ENCODE measurements at places on chromosomes 11 and 22.
A peak's percentile ranks its signal among the peaks of the same experiment; 100 is the strongest.

DNA sequence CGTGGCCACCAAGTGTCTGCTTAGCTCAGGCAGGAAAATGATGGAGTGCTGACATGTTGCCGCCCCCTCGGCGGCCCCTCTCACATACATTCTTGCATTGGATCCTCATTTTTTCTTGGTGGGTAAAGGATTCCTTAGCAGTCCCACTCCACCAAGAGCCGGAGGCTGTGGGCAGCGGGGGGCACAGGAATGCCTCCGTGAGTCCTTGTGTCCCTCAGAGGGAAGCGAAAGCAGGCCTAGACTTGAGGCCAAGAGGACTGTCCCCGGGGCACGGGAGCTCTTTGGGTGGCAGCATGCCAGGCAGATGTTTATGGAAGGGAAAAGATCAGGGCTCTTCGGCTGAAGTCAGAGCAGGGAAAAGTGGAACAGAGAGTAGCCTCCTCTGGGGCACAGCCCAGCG lies 21.6 kb downstream of the LRFN4 start:
- DNase-seq: no peak

- DNase-seq: peak; percentile 76
Measured at GRCh38 chr22:20393705-20394476, at the start of gene ZNF74. TSS of gene ZNF74 (plus strand) at chr22:20394151. CDS start at chr22:20394629, 478 bp downstream.

GRCh38 chr22:23246982-23247766 lies 66.9 kb downstream of the BCR start:
- DNase-seq: no peak

GRCh38 chr11:30587269-30587812 lies 1.2 kb upstream of the MPPED2 start:
- no peak for DNase-seq

DNA sequence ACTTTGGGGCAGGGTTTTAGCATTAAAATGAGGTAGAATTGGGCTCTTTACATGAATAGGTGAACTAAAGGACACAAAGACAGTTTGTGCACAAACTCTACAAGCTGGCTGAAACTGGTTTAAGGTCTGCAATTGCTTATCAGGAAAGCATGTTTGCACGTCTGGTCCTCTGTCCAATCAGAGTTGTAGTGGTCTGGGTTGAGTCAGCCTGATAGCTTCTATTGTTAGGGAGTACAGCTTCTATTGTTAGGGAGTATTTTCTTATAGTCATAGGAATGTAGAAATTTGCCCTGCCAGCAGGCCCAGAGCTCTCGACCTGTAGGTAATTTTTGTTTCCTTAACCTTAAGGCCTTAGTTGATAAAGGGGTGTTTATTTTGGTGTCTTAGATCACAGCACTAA lies 1422.4 kb downstream of the LRRC4C start:
- DNase-seq: no peak

DNA sequence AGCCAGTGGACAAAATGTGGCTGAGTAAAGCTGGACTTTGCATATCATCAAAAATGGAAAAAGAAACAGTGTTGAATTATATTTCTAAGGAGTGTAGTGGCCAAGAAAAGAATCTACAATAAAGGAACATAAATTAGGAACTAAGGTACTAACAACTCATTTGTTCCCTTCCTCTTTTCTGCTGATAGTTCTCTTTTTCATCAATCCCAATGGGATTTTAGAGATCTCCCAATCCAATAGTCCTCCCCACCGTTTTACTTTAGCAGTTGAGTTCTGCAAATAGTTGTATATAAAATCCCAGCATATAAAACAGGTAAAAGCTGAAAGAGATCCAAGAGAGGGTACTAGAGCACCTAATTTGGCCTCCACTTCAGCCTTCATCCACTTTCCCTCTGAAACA lies 2.0 kb downstream of the PRCP start:
- no peak for DNase-seq

GRCh38 chr11:14041040-14041439 lies 78.5 kb downstream of the SPON1 start:
- no peak for DNase-seq

- DNase-seq: no peak
Measured at GRCh38 chr11:7251836-7252682, at the start of gene SYT9. TSS of gene SYT9 (plus strand) at chr11:7251904. CDS start at chr11:7252187, 283 bp downstream.

- no peak for DNase-seq
Measured at GRCh38 chr22:22884888-22885840, 2.5 kb upstream of the IGLL5 start.

GRCh38 chr11:108825381-108825780 lies 160.5 kb downstream of the DDX10 start:
- no peak for DNase-seq

DNA sequence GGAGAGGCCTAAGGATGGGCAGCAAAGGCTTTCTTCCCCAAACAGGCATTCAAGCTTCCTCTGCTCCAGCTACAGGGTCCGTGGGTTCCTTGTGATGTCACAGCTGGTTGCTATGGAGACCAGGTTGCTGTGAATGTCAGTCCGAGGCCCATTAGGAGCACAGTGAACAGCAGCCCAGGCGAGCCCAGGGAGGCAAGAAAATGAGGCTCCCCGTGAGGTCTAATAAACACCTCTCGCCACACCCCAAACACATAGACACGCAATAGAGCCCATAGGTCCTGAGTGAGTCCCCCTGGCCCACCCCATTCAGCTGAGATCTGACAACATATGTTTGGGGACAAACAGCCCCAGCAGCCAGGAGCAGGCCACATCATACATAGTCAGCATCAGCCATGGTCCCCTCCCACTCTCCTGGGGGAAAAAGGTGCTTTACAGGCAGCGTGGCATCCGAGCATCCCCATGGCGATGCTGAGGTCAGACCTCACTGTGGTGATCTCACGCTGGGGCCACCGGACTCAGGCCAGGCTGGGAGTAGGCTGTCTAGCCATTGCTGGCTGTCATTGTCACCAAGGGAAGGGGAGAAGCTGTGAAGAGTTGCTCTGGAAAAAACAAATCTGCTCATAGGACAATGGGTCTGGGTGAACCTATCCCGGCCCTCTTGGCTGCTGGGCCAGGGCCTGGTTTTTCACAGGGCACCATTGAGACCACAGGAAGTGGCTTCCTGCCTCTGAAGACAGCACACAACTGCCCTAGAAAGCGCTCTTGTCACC lies 23.1 kb upstream of the TP53I11 start:
- DNase-seq: no peak

- DNase-seq: no peak
Measured at GRCh38 chr22:27866135-27867084, 52.6 kb downstream of the PITPNB start.

DNA sequence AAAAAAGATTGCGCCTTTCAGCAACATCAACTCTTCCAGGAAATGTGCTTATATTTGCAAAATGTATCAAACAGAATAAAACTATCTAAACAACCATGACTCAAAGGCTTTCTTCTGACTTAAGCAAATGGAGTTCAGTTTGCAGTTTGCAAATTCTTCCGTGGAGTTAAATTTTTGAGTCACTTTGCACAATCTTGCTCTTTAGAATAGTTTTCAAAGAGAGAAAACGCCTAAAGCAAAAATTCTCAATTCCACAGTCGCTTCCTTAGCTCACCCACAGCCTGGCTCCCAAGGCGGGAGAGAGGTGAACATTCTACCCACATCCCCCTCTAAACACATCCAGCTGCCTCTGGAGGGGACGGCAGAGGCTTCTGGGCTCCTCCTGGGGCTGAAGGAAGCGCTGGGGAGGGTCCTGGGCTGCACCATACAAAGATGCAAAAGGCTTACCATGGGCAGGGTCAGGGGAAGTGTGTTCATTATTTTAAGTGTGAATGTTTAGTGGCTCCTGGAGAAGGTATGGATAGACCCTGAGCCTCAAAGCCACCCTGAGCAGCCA lies 1487.3 kb downstream of the TBC1D22A start:
- DNase-seq: no peak

DNA sequence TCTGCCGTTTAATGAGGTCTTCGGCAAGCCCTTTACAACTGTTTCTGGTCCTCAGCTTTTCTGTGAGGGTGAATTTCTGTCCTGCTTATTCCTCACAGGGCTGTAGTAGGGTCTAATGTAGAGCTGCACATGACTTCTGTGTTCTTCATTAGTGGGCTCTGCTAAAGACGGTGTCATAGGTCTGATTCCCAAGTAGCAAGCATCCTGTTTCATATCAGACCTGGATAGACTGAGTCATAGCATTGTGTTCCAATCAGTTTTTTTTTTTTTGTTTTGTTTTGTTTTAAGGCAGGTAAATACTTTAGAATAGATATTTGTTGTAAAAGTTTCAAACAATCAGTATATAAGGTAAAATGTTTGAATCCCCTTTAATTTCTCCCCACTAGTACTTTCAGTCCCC lies 35.4 kb downstream of the BIRC2 start:
- no peak for DNase-seq

DNA sequence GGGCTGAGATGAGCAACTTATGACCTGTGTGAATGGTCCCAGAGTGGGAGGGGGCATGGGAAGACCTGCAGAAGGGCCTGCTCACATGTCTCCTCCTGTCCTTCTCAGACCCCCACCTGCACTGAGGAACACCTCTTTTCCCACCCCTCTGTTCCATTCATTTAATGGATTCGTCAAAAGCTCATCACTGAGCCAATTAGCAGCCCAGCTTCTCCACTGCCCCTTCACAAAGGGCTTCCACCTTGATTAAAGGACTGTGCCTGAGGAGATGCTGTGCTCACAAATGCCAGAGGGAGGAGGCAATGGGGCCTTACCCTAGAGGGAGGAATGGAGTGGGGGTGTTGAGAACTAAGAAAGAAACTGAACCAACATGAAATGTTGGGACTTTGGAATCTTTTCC lies 14.0 kb upstream of the CDON start:
- DNase-seq: no peak

DNA sequence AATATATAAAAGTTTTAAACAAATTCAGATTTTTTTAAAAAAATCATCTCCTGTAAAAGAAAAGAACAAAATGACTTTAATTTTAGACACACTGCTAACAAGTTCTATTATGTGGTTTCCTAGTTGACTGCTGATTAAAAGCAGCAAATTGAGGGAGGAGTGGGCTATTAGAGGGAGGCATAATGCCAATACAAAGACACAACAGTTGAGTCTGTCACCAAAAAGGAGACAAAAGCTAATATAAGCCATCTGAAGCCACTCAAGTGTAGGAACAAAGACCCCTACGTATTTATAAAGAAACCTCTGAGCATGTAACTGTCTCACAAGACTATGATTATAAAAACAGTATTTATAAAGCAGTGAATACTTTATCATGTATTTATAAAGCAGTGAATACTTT lies 28.6 kb downstream of the TMEM123 start:
- DNase-seq: no peak

DNA sequence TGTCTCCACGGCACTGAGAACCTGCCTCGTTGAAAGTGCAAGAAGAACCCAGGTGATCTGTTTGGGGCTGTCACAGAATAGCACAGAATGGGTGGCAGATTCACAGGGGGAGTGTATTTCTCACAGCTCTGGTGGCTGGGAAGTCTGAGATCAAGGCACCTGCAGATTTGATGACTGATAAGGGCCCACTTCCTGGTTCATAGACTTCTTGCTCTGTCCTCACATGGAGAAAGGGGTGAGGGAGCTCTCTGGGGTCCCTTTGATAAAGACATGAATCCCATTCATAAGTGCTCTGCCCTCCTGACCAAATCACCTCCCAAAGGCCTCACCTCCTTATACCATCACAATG lies 198.5 kb upstream of the SORL1-AS1 start:
- DNase-seq: no peak

- no peak for DNase-seq
Measured at GRCh38 chr22:50583294-50583861, 729 bp upstream of the CHKB start.

DNA sequence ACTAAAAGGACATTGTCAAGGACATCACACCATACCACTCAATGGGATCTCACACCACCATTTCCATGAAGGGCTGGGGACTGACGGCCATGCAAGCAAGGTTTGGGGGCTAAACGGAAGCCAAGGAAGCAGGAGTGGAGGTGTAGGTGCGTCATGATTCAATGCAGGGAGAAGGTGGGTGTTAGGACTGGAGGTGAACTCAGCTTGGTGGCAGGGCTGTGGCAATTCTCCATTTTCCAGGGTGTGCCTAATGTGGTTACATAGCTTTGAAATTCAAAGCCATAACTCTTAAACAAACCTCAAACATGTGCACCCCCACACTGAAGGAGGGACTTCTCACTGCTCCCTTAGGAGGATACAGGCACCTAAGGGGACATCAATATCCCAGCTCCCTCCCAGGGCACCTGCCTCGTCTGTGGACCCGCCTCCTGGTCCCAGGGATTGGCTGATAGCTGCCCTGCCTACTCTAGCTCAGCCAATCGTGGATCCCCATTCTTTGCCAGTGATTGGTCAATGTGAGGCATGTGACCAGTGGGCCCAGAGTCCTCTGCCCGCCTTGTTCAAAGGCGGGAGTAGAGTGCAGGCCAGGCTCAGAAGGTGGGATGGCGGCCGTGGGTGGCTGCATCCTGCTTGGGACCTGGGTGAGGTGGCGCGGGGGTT lies 64.6 kb downstream of the CTTN start:
- no peak for DNase-seq

DNA sequence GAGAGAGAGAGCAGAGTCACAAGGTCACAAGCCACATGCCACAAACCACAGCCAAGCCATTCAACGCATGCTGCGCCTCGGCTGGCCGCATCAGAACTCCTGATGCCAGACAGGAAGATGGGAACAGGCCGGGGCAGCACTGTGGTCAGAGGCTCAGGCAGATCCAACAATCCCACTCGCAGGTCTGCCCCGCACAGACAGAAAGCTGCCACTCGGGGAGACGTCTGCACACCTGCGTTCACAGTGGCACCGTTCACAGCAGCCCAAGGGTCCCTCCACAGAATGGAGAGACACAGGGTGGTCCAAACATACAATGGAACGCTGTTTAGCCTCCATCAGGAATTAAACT lies 408.8 kb downstream of the CTTN start:
- no peak for DNase-seq

- no peak for DNase-seq
Measured at GRCh38 chr22:32728291-32728690, 73.2 kb upstream of the TIMP3 start.

DNA sequence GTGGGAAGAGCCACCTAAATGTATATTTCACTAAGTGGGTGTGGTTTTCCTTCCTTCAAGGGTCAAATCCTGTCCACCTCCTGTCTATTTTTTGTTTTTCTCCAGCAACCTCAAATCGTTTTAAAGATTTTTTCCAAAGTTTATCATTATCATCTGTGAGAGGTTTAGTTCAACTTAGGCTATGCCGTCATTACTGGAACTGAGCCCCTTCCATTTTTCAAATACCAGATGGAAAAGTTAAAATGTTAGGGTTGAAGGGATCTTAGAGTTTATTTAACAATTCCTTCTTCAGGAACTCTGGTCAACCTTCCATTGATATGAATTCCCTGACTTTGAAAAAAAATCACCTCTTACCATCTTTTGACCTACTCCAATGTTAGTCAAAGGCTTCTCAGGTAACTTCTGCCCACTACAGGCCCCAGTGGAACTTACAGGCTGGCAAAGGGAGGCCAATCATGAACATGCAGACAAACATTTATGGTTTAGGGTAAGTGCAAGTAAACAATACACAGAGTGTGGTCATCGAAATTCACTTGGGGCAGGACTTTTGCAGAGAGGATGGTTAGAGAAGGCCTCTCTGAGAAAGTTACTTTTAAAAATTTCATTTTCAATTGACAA lies 45.2 kb downstream of the SYN3 start:
- no peak for DNase-seq

DNA sequence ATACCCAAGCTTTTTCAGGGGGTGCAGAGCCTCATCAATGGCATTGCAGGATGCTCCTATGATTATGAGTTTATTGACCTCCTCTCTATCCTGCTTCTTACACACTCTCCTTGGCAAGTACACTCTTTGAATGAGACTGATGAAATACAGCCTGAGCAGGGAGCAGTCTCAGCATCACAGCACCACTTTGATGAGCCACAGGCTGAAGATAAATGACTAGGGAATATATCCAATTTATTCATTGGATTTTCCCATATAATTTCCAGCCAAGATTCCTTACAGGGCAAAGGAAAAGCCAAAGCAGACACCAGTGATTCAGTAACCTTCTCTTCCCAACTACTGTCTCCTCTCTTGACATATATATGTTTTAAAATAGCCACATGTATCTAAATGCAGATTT lies 79.2 kb downstream of the CASP12 start:
- DNase-seq: no peak

Measured in NCI-H187 (cell line).